Hematopoietic multipotent progenitor cell (in vitro differentiated cells): ENCODE measurements at places on chromosomes 11 and 22.
A peak's percentile ranks its signal among the peaks of the same experiment; 100 is the strongest.

- no peak for DNase-seq
Observed at GRCh38 chr11:100639140-100639539, 47.9 kb upstream of the ARHGAP42 start.

DNA sequence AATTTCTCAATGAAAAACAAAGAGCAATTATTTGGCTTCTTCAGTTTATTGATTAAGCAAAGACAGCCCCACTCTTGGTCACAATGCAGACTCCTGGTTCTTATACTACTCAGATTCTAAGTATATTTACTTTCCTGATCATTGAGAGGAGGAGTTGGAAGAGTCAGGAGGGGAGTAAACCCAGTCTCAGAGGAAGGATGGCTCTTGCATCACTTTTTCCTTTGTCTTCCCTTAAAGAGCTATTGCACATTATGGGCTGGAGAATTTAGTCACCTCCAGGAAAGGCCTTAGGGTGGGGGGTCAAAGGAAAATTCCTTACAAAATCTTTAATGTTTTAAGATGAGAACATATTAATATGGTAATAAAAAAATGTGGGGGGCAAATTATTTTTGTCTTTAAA is 8.1 kb downstream of the SLC17A6 start:
- DNase-seq, result no peak

DNA sequence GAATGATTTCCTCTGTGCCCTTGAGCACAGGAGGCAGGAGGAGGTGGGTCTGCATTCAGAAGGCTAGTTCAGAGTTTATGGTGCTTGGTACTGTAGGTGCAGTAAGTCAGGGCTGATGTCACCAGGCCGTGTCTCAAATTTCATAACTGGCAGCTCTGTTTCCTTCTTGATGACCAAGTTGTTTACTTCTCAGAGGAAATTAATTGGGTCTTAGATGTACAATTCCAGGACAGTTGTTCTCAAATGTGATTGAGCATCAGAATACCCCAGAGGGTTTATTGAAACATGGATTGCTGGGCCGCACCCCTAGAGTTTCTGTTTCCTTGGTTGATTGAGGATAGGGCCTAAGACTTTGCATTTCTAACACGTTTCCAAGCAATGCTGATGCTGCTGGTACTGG is 6.2 kb downstream of the AMOTL1 start:
- no peak for DNase-seq

- DNase-seq, result peak; percentile 23
Observed at GRCh38 chr11:92556431-92556830, 331.8 kb downstream of the FAT3 start.

DNA sequence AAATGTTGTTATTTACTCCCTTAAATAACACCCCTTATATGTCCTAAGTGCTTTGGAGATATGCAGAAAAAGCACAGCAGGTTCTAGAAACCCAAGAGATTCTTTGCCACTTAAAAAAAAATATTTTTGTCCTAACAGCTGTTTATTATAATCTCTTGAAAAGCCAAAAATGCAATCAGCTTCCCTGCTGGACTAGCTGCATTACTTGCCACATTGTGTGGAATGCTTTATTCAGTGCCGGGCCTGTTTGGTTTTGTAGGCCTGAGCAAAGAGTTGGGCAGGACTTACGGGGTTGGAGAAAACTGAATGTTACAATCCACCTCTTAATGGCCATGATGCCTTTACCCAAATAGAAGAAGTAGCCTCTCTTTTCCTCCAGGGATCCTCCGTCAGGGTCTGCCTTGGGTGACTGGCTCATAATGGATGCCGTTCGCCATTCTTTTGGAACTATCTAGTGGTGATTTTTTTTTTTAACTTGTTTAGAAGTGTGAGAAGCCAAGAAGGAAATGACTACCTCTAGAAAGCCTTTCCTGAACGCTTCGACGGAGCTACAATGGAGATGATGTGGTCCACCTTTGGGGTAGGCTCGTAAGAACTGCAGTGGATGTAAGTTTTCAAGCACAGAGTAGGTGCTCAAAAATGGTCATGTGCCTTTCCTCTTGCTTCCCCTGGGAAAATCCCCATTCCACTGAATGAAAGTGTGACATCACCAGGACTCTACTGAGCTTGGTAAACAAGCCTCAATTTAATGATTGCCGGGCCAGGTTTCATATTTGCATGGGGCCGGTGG is 241.3 kb upstream of the NCAM1 start:
- no peak for DNase-seq

- no peak for DNase-seq
Observed at GRCh38 chr11:61004180-61004611, 32.7 kb downstream of the CD6 start.

DNA sequence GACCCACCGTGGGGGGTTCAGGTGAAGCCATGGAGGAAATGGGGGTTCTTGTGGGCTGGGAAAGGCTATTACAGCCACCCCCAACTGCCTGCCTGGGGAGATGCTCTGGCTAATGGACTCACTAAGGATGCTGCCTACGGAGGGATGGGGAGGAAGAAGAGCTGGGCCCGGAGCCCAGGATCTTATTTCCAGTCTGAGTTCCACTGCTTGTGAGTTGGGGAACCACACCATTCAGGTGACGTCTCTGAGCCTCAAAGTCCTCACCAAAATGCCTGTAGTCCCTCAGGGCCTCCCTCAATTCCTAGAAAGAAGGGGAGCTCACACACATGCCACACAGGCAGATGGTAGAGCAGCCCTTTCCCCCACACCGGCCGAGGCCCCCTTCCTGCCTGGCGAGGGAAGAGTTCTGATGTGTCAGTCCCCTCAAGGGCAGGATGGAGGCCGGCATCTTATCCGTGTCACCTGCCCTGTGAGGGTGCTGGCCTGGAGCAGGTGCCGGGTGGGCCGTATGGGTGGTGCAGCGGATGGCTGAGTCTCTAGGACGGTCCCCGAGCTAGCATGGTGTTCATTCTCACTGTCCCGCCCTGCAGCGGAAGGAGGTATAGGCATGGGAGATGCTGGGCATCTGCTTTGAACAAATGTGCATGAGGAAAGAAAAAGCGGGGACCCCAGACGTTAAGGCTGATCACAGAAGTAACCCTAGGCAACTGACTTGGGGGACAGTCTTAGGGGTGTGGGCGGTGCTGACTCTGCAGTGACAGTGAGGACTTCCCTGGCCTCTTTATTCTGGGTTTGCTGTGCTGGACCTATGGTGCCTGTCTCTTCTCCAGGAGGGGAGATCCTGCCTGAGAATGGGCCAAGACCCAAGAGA is 15.7 kb downstream of the MRGPRF start:
- no peak for DNase-seq

DNA sequence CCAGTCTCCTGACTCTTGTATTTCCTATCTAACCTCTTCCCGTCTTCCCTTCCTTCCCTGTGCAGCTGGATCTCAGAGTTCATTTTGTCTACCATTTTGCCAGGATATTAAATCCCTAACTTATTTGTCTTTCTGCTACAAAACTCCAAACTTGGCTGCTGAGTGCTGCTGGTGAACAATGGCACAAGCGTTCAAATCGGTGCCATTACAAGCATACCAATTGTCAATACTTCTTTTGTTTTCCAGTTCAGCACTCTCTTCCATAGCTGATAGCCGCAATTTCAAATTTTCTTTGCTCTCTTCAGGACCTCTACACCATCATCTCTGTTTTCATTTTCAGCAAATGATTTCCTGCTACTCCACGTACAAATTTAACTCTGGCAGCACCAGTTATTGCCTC is 13.4 kb downstream of the IL18 start:
- DNase-seq, result no peak

GRCh38 chr11:126024123-126024522 is 38.5 kb downstream of the CDON start:
- DNase-seq, result no peak

DNA sequence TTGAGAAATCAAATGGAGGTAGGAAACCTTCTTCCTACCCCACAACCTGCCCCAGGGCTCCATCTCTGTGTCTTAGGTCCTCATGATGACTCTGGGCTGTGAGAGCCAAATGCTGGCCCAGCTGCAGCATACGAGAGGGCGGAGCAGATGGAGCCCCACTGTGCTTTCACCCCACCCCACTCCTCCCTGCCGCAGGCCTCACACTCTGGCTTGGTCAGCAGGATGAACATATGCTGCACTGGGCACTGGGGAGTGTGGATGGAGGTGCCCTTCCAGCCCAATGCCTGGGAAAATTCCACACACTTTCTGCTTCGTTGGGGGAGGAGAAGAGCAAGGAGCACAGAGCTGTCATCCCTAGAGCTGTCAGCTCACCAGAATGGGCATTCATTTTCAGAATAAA is 271.6 kb upstream of the CADM1 start:
- no peak for DNase-seq

DNA sequence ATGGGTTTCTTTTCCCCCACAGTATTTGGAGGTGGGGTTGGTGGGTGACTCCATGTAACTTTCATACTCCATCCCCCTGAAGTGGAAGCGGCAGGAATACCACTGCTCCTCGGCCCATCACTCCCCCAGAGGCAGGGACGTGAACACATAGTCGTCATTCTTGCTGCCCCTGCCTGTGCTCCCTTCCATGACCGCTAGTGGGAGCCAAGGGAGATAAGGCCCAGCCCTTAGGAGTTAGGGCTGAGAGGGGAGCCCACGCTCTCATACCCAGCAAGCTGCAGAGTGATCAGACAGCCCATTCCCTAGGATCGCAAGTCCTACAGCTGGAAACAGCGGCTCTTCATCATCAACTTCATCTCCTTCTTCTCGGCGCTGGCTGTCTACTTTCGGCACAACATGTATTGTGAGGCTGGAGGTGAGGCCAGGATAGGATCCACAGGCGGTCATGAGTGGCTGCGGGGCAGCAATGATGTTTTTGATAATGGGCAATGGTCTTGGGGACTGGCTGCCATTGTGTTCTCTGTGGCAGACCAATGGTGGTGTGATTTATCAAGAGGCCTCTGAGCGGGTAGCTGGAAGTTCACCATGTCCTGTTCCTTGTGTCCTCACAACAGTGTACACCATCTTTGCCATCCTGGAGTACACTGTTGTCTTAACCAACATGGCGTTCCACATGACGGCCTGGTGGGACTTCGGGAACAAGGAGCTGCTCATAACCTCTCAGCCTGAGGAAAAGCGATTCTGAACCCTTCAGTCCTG is 15.9 kb downstream of the RHOG start:
- DNase-seq, result peak; percentile 93

- no peak for DNase-seq
Observed at GRCh38 chr11:123391646-123392348, 38.3 kb upstream of the GRAMD1B start.

DNA sequence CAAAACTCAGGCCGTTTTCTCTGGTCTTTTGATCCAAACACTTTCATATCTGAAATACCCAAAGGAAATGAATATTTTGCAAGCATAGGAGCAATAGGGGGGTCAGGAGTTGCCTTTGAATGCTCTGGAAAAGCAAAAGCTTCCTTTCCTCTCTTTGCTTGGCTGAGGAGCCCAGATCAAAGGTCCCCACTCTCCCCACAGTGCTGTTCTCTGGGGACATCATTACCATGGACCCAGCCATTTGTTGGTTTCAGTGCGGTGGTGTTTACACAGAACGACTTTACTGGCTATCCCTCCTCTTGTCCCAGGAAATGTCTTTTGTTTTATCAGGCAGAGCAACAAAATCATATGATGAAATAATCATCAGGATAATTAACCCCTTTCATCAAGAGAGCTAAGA is 1089.1 kb downstream of the TBC1D22A start:
- no peak for DNase-seq

DNA sequence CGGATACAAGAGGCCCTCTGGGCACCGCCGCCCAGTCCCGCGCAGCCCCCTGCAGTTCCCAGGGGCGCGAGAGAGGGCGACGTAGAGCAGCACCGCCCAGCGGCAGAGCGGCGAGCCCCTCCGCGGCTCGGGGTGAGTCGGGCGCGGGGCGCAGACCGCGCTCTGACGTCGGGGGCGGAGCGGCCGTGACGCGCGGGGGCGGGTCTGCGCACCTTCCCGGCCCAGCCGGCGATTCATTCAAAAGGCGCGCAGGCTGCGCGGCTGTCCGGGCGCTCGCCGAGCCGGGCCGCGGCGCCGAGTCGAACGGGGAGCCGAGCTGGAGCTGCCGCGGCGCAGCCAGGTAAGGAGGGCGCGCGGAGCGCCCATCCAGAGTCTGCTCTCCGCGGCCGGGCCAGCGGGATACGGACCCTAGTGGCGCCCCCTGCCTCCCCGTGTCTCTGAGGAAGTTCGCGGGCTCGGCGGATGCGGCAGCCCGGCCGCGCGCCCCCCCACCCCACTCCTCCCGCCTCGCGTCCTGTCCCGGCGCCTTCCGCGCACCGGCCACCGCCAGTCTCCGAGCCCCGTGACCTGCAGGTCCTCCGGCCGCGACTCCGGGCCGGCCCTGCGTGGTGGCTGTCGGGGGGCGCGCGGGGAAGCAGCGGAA is at the start of gene RELT:
RELT (plus strand) TSS at position 240 of the 643 bp plus-strand sequence. CDS start 12,738 bp downstream, outside the sequence.
- DNase-seq, result peak; percentile 93

GRCh38 chr11:57668434-57668782 is 494 bp downstream of the ZDHHC5 start:
- no peak for DNase-seq

GRCh38 chr11:78666675-78667160 is 92.1 kb upstream of the NARS2 start:
- DNase-seq, result no peak

DNA sequence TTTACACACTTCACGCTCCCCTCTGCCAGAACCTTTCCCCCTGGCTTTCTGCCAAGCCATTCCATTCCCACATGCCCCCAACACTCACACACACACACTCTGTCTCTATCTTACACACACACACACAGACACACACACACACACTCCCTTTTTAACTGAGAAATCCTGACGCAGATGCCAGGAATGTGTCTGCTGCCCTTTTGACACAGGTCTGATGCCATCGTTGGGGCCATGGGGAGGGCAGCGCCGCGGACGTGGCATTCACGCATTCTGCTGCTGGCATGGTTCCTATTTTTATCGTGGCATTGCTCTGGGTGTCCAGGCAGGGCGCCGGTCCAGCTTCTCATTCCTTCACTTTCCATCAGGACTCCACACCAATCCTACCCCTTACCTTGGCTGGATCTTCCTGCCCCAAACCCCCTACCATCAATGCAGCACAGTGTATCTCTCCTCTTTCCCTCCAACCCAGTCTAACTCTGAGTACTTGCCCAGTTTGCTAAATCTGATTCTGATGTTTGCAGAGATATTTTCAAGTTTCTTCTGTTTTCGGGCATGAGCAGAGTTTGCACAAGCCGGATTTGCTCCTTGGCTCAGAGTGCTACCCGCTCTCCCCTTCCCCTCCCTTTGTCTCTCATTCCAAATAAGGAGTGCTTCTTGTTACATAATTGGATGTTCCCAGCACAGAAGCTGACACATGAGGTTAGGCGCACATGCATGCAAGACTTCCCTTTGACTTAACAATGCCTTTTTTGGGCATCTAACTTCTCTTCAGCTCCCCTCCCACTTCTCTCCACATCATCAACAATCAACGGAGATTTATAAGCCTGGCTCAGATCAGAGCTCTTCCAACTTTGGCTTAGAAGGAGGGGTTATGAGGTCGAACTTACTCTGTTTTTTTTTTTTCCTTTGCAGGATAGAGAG is 18.8 kb downstream of the SNX19 start:
- no peak for DNase-seq

DNA sequence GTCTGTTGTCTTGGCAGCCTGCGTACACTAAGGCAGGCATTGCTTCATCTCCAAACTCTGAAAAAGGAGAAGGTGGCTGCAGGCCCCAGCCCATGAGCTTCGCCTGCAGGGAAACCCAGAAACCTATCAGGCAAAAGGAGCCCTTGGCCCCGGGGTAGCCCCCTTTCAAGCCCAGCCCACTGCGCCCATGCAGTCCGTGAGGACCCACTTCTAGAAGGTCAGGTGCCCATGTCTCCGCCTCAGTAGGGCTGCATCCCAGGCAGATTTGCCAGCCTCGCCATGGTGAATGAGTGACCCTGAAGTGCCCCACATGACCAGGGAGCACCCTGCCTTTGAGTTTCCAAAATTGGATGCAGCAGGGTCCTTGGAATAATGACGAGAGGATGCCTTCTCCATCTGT is 1158.4 kb downstream of the BRD1 start:
- no peak for DNase-seq
